ENCODE measurements at places on chromosomes 16 and 17.

GRCh38 chr16:4636196-4636595 is 11.6 kb downstream of the MGRN1 start:
- no peak overlapping the region for H3K27ac ChIP-seq
- H3K4me1 ChIP-seq = peaks cover 11% of the 10 kb centered on the region
- DNase-seq = no peak
- H3K36me3 ChIP-seq = peaks cover 41% of the 10 kb centered on the region
- no peak overlapping the region for H3K4me3 ChIP-seq

DNA sequence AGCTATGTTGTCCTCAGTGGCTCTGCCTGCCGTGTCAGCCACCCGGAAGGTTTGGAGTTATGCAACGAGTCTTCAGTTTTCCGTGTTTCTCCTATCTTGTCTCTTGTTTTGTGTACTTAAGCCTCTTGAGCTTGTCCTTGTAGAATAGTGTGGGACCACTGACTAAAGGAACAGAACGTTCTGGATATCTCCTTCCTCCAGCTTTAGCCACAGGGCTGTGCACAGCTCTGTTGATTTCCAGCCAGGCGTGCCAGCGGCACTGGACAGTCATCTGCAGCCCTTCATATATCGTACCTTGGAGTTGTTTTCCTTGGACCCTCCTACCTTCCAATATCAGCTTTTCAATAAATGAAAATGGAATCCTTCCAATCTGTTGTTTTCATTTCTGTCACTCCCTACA is 39.8 kb downstream of the TMEM11 start:
- H3K4me1 ChIP-seq = peaks cover 7% of the 10 kb centered on the region
- no peaks in the 10 kb centered on the region for H3K27me3 ChIP-seq
- no peak overlapping the region for H3K4me3 ChIP-seq

GRCh38 chr16:1657841-1658240 is 20.2 kb upstream of the JPT2 start:
- H3K27ac ChIP-seq = no peak overlapping the region
- DNase-seq = no peak
- H3K4me3 ChIP-seq = no peak overlapping the region
- peaks cover 43% of the 10 kb centered on the region for H3K36me3 ChIP-seq

- no peak overlapping the region for H3K4me3 ChIP-seq
- no peak overlapping the region for H3K27ac ChIP-seq
- no peak for DNase-seq
- no peaks in the 10 kb centered on the region for H3K36me3 ChIP-seq
These were observed 12.3 kb upstream of the EFCAB13 start for GRCh38 chr17:47311420-47311819.

DNA sequence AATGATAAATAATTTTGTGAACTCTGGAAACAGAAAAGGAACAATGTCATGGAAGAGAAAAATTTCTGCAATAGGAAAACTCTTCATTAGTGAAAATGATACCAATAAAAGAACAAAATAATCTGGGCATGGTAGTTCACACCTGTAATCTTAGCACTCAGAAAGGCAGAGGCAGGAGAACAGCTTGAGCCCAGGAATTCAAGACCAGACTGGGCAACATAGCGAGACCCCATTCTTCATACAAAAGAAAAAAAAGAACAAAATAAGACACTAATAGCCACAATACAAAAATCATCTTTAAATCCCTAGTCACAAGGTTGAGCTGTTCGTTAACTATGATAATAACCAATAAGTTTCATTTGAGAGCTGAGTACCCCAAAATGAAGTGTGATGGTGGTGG is 8.6 kb downstream of the POLG2 start:
- no peaks in the 10 kb centered on the region for H3K27me3 ChIP-seq
- no peak for DNase-seq
- peaks cover 78% of the 10 kb centered on the region for H3K36me3 ChIP-seq
- no peak overlapping the region for H3K27ac ChIP-seq
- no peak overlapping the region for H3K4me3 ChIP-seq
- peaks cover 15% of the 10 kb centered on the region for H3K4me1 ChIP-seq

DNA sequence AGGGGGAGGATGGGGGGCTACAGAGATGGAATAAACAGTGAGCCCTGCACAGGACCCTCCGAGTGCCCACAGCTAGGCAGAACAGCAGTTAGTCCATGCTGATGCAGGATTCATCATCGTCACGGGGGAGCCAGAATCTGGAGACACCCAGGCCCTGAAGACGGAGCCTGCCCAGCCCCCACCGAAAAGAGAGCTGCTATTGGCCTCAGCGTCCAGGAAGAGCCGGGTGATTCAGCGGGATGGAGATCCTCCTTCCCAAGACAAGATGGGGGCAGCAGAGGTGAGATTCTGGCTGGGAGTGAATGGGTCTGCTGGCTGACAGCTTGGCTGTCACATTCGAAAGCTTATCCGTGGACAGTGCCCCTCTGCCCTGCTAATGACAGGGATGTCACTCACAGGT is 133.6 kb upstream of the CRHR1 start:
- H3K4me3 ChIP-seq = no peak overlapping the region
- H3K4me1 ChIP-seq = peaks cover 9% of the 10 kb centered on the region
- DNase-seq = no peak
- peaks cover 4% of the 10 kb centered on the region for H3K27me3 ChIP-seq
- no peak overlapping the region for H3K27ac ChIP-seq

GRCh38 chr17:31122746-31123145 is 28.0 kb downstream of the NF1 start:
- no peaks in the 10 kb centered on the region for H3K36me3 ChIP-seq
- no peaks in the 10 kb centered on the region for H3K27me3 ChIP-seq
- DNase-seq = no peak
- no peak overlapping the region for H3K27ac ChIP-seq

DNA sequence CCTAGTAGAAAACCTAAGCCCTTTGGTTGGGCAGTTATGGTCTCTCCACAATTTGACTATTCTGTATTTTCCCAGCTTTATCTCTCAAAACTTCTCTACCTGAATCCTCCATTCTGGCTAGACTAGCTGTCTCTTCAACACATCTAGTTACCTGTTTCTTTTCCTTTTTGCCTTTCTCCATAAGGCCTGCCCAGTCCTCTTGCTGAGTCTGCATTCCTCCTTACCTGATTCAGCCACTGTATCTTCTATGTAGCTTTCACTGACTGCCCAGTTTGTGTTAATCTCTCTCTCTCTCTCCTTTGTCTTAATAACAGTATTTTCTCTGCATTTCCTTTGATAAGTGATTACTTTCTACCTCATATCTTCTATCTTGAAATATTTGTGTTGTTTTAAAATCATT is 2.1 kb upstream of the EVI2A start:
- no peak overlapping the region for H3K4me3 ChIP-seq
- DNase-seq = no peak
- peak overlapping the region; percentile 56 for H3K27ac ChIP-seq
- H3K4me1 ChIP-seq = peaks cover 30% of the 10 kb centered on the region
- peaks cover 26% of the 10 kb centered on the region for H3K36me3 ChIP-seq

DNA sequence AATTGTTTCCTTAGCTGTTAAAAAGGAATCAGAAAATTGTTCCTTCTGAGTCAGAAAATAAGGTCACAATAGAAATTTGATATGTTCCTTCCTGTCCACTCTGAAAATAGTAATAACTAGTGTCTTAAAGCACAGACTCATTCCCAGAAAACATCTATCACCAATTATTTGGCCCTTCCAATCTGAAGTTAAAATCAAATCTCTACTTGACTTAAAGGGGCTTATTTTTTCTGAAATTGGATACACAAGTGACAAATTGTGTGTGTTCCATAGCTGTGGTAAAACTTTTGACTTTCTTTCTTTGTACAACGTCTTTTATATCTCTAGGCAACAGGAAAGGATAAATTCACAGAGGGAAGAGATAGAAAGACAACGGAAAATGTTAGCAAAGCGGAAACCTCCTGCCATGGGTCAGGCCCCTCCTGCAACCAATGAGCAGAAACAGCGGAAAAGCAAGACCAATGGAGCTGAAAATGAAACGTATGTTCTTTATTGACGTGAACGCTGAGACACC is 54.5 kb upstream of the MRC2 start:
- no peak overlapping the region for H3K4me3 ChIP-seq
- peaks cover 52% of the 10 kb centered on the region for H3K36me3 ChIP-seq
- H3K4me1 ChIP-seq = peaks cover 2% of the 10 kb centered on the region
- no peaks in the 10 kb centered on the region for H3K27me3 ChIP-seq

GRCh38 chr17:68698746-68699145 is 97.6 kb upstream of the FAM20A start:
- H3K4me1 ChIP-seq = no peaks in the 10 kb centered on the region
- no peaks in the 10 kb centered on the region for H3K36me3 ChIP-seq
- H3K27ac ChIP-seq = no peak overlapping the region
- DNase-seq = no peak

GRCh38 chr17:21276264-21276588 is 8.3 kb upstream of the MAP2K3 start:
- H3K36me3 ChIP-seq = no peaks in the 10 kb centered on the region
- H3K4me1 ChIP-seq = peaks cover 31% of the 10 kb centered on the region
- H3K27me3 ChIP-seq = no peaks in the 10 kb centered on the region
- peak overlapping the region; percentile 82 for H3K4me3 ChIP-seq
- no peak for DNase-seq
- peak overlapping the region; percentile 70 for H3K27ac ChIP-seq

DNA sequence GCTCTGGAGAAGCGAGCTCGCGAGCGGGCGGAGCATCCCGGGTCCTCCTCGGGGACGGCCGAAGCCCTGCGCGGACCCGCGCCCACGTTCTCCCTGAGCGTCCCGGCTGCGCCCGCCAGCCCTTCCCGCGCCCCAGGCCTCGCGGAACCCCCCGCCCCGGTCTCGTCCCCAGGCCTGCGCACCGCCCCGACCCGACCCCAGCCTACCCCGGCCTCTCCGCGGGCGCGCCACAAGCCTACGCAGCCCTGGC is 159 bp downstream of the USP36 start:
- H3K27me3 ChIP-seq = no peaks in the 10 kb centered on the region
- H3K4me3 ChIP-seq = peak overlapping the region; percentile 85
- H3K4me1 ChIP-seq = peaks cover 35% of the 10 kb centered on the region
- DNase-seq = no peak
- peaks cover 38% of the 10 kb centered on the region for H3K36me3 ChIP-seq
- H3K27ac ChIP-seq = peak overlapping the region; percentile 90

DNA sequence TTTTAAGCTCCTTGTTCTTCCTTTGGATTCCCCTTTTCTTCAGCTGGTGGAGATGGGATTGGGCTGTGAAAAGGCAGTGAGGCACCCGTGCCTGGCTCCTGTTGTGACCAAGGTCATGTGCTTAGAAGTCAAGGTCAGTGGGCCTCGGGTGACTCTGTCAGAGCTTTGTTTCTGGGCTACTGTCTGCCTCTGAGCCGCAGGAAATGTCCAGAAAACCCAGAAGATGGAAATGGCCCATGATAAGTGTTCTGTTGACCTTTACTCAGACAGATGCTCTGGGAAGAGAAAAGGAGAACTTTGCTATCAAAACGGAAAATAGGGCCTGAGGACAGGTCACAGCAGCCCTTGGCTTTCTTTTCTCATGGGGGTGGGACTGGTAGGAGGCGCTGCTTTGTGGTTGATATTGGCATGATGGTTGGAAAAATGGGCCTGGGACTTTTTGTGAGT is 2.9 kb downstream of the ABCC1 start:
- no peaks in the 10 kb centered on the region for H3K27me3 ChIP-seq
- peak overlapping the region; percentile 99 for H3K4me3 ChIP-seq
- peaks cover 46% of the 10 kb centered on the region for H3K4me1 ChIP-seq
- peaks cover 52% of the 10 kb centered on the region for H3K36me3 ChIP-seq

GRCh38 chr16:10763456-10763855 is 19.8 kb downstream of the NUBP1 start:
- H3K4me3 ChIP-seq = no peak overlapping the region
- H3K27me3 ChIP-seq = no peaks in the 10 kb centered on the region

GRCh38 chr17:35046740-35047283 is 16.7 kb downstream of the RFFL start:
- H3K27me3 ChIP-seq = no peaks in the 10 kb centered on the region
- H3K27ac ChIP-seq = peak overlapping the region; percentile 95
- H3K4me1 ChIP-seq = peaks cover 49% of the 10 kb centered on the region

DNA sequence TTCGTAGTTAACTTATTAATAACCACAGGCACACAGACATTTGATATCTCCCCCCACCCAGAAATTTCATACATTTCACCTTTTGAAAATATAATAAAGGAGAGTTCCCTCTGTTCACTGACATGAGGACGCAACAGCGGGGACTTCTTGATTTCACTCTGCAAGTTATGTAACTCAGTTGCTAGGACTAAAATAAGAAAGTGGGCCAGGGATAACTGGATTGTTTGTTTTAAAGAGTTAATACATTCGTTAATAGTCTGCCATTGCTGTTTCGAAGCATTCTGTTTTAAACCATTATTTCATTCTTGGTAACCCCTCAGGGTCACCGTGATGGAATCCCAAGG is 1.2 kb downstream of the RHOT1 start:
- no peaks in the 10 kb centered on the region for H3K27me3 ChIP-seq
- no peak overlapping the region for H3K27ac ChIP-seq
- peak overlapping the region; percentile 99 for H3K4me3 ChIP-seq
- no peak for DNase-seq

- H3K4me1 ChIP-seq = peaks cover 27% of the 10 kb centered on the region
- H3K27me3 ChIP-seq = no peaks in the 10 kb centered on the region
- H3K36me3 ChIP-seq = peaks cover 28% of the 10 kb centered on the region
- H3K27ac ChIP-seq = peak overlapping the region; percentile 99
- no peak for DNase-seq
These were observed 486 bp upstream of the WSB1 start for GRCh38 chr17:27293359-27293897.

- H3K36me3 ChIP-seq = no peaks in the 10 kb centered on the region
- no peak overlapping the region for H3K4me3 ChIP-seq
- H3K27me3 ChIP-seq = no peaks in the 10 kb centered on the region
- no peak for DNase-seq
- peaks cover 10% of the 10 kb centered on the region for H3K4me1 ChIP-seq
- H3K27ac ChIP-seq = no peak overlapping the region
These were observed 20.2 kb upstream of the GNG13 start for GRCh38 chr16:820748-821147.

DNA sequence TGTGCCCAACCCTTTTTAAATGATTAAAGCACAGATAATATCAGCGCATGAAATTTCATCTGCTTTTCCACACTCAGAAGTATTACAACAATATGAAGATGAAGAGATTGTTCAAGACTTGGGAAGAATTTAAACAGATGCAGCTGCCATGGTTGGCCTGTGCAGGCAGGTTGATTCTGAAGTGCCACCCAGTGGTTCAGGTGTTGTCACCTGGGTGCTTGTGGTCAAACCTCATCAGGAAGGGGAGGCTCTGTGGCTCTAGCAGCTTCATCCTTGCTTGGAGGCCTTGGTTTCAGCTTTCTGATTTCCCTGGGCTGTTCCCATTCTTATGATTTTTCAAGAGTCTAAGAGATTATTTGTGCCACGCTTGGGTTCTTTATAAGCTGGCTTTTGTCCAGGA is 22.2 kb upstream of the CLEC18C start:
- no peak overlapping the region for H3K4me3 ChIP-seq
- no peak for DNase-seq
- H3K27ac ChIP-seq = no peak overlapping the region
- H3K4me1 ChIP-seq = no peaks in the 10 kb centered on the region
- peaks cover 62% of the 10 kb centered on the region for H3K36me3 ChIP-seq

Data from activated T-helper 2 cell treated with anti-CD3 and anti-CD28 coated beads, Interferon-gamma antibody, Interleukin-2, Interleukin-4, amounts not matched to agents 10 μg/mL and 5 μg/mL and 100 μg/mL, durations not matched to agents 14 hours and 24 hours and 36 hours (primary cell).